ENCODE measurements at places on chromosomes 7 and 10.

- DNase-seq = no peak
Measured at GRCh38 chr10:79229071-79229541, 118.2 kb upstream of the PPIF start.

DNA sequence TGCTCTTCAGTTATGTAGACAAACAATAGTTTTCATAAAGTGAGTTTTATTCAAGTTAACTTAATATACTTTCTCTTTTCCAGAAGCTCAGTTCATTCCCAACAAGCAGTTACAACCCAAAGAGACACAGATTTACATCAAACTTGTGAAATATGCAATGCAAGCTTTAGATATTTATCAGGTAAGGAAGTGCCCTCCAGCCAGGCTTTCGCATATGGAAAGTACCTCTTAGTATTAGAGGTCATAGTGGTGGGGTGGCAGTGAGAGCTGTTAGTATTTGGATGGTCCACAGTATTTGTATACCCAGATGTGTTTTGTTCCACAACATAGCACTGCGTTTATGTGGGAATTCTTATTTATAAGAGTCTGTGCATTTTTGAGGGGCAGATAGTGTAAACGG, 32.1 kb downstream of the TRRAP start:
- no peak for DNase-seq

GRCh38 chr7:1963575-1963974, 269.2 kb downstream of the MAD1L1 start:
- DNase-seq = no peak

DNA sequence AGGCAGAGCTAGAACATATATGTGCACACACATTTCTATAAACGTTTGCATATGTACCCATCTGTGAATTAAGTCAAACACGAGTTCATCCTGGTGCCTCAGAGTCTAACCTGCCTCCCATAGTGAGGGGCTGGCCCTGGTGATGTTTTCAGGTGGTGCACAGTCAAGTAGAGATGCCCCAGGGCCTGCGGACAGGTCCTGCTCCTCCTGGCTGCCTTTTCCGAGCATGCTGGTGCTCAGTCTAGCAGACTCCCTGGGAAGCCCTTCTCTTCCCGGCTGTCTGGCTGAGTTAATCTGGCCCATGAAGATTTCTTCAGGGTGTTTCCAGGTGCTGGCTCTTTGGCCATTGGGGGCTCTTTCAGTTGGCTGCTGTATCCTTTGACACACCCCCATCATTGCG, 14.3 kb downstream of the ADCY1 start:
- DNase-seq = no peak

GRCh38 chr7:43864126-43864525, 5.2 kb downstream of the MRPS24 start:
- DNase-seq = no peak

- DNase-seq = no peak
Measured at GRCh38 chr7:134774119-134774518, 5.3 kb upstream of the CALD1 start.

DNA sequence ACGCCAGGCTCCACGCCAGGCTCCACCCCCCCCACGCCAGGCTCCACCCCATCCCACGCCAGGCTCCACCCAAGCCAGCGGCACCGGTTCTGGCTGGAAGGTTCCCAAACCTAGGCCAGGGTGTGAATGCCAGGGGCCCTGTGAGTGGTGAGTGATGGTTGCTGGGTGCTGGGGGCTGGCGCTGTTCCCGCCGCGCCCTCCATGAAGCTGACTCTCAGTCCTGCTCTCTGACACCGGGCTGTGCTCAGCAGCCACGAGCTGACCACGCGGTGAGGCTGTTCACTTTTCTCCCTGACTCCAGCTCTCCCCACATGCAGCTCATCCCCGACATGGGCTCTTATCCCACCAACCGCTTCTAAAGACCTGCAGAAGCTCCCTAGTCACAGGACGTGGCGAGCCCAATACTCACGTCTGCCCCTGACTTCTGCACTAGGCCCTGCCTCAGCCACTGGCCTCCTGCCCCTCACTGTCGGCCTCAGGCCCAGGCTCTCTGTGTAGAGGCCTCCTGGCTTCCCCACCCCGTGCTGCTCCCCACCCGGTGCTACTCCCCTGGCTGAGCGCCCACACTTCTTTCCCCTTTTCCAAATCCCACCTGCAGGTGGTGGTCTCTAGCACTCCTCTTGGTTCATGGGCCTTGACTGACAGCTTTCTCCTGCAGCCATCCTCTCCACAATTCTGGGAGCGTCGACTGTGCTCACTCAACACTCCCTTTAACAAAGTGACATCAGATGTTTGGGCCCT, 603.0 kb downstream of the PTPRN2 start:
- DNase-seq = no peak

GRCh38 chr7:94612661-94613060, 43.3 kb downstream of the SGCE start:
- no peak for DNase-seq

GRCh38 chr10:108911814-108912541, 1011.3 kb downstream of the XPNPEP1 start:
- DNase-seq = no peak

- no peak for DNase-seq
Measured at GRCh38 chr7:79512261-79512660, 58.8 kb upstream of the MAGI2 start.

GRCh38 chr7:70614237-70615045, 517.5 kb upstream of the GALNT17 start:
- peak; percentile 0 for DNase-seq

DNA sequence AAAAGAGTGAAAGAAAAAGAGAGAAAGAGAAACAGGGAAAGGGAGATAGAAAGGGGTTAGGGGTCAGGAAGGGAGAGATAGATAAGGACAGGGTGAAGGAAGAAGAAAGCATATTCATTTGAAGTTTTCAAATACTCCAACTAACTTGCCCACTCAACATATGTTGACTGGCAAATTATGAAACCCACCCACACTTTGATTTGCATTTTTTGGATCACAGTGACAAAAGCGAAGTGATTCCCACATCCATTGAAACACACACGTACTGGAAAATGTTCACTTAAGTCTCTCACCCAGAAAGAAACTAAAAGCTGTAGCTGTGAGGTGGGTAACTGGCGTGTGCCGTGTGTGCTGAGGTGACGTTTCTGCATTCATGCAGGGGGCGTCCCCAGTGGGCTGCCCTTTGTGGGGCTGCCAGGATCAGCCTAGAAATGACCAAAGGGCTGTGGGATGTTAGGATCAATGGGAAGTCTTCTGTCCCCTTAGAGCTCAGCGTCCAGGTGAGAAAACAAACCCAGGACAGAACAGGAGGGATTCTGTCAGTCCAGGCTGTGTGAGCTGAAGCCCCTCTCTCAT, 134.9 kb upstream of the ADARB2 start:
- DNase-seq = no peak

DNA sequence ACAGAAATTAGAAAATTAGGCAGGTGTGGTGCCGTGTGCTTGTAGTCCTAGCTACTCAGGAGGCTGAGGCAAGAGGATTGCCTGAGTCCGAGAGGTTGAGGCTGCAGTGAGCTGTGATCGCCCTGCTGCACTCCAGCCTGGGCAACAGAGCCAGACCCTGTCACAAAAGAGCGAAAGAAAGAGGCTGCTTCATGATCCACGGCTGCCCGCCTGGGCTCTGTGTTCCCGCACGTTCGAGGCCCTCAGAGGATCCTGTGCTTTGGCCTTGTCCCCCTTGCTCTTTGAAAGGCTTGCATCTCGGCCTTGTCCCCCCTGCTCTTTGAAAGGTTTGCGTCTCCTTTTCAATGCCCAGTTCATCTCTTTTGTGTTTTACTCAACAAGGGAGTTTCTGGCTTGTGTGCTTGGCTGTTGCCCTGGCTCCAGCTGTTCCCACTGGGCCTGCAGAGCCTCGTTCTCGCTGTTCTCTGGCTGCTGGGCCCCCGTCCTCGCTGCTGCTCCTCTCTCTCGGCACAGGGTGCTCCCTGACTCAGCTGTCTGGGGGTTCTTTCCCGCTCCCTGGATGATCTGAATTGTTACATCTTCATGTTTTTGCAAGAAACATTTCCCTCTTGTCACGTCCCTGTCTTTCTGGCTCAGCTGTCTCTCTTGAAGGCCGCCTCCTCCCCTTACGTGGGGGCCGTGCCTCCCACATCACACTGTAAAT, 45.1 kb upstream of the INPP5A start:
- DNase-seq = no peak

- DNase-seq = no peak
Measured at GRCh38 chr7:93629291-93629801, 54.8 kb upstream of the CALCR start.

DNA sequence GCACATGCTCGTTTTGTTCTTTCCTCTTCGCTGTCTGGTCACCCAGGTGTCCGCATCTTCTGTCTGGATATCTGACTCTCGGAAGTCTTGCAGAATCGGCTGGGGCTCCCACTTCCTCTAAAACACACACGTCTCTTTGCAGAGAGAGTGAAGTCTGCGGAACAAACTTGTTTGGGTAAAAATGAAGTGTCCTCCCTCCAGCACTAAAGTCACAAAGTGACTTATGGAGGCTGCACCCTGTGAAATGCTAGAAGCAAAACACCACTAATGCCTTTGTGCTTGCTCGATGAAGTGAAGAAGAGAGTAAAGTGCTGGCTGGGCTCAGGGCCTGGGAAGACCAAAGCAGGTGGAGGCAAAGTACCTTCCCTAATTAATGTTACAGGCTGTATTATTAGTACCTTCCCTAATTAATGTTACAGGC, 71.4 kb downstream of the FGFR2 start:
- no peak for DNase-seq

DNA sequence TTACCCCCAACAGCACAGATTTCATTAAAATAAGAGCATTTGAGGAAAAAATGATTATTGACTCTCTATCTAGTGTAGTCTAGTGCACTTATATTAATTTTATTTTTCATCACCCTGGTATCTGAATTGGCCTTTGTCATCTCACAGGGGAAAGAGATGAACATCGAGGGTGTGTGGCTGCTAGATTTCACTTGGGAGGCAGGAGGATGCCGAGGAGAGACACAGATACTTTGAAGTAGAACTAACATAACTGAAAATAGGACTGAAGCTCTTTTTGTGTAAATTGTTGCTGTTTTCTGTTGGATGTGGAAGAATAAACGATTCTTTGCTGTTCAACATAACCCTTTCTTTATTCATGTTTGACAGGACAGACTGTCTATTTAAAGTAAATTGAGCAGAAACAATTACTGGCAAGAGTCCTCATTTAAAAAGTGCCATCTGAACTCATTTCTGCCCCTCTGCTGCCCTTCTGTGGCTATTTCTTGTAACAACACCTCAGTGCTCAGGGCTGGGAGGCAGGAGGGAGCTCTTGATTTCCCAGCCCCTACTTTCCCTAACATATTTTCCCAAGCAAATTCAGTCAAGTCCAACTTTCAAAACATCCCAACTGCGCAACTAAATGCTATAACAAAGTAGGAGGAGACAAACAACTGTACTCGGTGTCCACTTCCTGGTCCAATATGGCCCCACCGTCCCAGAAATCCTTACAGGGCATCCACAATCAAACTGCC, 15.6 kb downstream of the LYZL1 start:
- DNase-seq = peak; percentile 27

DNA sequence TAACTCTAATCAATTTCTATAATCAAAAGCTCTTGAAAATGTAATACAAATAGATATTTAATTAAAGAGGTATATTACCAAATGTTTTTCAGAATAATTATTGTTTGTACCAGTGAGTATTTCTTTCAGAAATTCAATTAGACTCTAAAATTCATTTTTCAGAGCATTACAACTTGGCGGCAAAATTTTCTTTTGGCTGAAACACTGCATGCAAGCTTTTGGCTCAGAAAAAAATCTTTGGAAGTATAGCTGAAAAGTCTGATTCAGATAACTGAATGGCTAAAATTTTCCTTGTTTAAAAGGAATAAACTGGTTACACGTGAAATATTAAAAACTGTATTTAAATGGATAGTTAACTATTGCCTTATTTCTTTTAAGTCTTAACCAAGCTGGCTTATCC, 202.6 kb upstream of the KAT6B start:
- no peak for DNase-seq

- no peak for DNase-seq
Measured at GRCh38 chr7:85130702-85131101, 56.2 kb downstream of the SEMA3D start.

GRCh38 chr10:110498982-110499795, 1.5 kb downstream of the DUSP5 start:
- DNase-seq = no peak

GRCh38 chr10:132536877-132537683, 507 bp upstream of the INPP5A start:
- DNase-seq = peak; percentile 100

GRCh38 chr10:124592736-124593430, 131.3 kb downstream of the LHPP start:
- DNase-seq = no peak

DNA sequence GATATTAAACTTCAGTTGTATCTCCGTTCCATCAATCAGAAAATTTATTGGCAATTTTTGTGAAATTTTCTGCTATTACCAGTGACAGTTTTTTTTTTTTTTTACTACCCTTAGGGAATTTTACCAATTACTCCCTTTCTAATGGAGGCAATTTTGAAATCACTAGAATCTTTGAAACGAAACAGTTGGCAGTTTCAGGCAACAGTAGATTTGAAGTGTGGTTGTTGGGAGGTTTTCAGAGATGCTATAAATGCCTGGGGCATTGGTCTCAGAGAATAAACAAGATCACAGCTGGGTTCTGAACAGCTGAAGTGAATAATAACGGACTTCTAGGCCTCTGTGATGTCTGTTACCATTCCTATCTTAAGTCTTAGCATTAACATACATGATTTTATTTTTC, 535.9 kb upstream of the POT1 start:
- no peak for DNase-seq

GRCh38 chr10:133276435-133277201, at the start of gene ADAM8:
ADAM8 (minus strand) TSS chr10:133276868; CDS start chr10:133276817, 51 bp downstream.
- no peak for DNase-seq

- no peak for DNase-seq
Measured at GRCh38 chr7:121329191-121330052, 622 bp downstream of the WNT16 start.

GRCh38 chr7:95951997-95952795, 179.8 kb downstream of the DYNC1I1 start:
- DNase-seq = no peak

DNA sequence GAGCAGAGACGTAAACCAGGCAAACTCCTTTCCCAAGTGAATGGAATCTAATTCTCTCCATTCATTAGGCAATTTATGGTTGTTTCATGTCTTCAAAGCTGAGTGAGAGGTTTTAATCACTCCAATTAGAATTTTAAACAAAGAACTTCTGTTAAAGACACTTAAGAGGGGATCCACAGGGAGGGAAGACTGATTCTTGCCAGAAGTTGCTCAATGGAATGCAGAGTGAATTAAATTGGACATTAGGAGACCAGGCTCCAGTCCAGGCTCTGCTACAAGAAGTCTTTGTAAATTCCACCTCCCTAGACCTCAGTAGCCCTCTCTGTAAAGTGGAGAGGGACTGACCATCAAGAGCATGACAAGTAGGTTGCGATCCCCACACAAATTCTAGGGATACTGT, 130.7 kb upstream of the TMEM72 start:
- no peak for DNase-seq

GRCh38 chr10:124066781-124067714, 26.4 kb downstream of the CHST15 start:
- DNase-seq = peak; percentile 95

GRCh38 chr7:86961686-86962085, 97.8 kb downstream of the ELAPOR2 start:
- no peak for DNase-seq
